Stimulated activated naive CD4-positive, alpha-beta T cell treated with Interleukin-2 at 50 U/mL for 16 hours (primary cell): ENCODE measurements at places on chromosomes 16 and 17.

DNA sequence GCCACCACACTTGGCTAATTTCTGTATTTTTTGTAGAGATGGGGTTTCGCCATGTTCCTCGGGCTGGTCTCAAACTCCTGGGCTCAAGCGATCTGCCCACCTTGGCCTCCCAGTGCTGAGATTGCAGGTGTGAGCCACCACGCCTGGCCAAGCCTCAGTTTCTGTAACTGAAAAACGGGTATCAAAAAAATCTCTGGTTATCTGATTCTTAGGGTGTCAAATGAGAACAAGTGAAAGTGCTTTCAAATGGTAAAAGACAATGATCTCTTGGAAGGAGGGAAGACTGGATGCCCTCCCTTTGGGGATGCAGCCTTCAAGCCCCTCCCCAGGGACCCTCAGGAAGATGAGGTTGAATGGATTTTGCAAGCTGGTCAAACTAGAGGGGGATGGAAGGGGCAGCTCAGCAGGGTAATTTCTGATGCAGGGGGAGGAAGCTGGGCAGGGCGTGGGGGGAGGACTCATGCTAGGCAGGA, 22.3 kb downstream of the ARHGAP23 start:
- no peak for DNase-seq

DNA sequence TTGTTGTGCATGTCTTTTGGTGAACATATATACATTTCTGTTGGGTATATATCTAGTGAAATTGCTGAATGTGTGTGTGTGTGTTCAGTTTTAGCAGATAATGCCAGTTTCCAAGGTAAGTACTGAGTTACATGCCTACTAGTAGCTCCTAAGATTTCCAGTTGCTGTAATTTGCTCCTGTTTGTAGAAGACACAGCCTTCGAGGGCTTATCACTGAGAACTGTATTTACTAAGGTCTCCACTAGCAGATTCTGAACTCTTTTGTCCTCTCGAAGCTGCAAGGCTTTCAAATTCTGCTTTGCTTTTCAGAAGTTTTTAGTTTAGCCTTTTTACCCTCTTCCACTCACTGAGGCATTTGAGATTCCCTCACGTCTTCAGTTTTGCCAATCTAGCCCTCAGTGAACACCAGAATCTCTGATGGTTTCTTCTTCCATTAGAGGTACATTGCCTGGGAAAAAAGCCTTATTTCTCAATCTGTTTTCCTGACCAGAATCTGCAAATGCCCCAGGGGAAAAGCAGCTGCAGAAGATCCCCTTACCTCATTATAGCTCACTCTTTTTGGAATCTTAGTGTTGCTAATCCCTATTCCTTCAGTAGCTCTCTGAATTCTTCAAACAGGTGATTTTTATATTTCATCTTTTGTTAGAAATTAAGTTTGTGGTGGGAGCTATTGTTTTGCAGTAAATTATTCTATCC, 52.9 kb downstream of the NF1 start:
- DNase-seq: no peak

DNA sequence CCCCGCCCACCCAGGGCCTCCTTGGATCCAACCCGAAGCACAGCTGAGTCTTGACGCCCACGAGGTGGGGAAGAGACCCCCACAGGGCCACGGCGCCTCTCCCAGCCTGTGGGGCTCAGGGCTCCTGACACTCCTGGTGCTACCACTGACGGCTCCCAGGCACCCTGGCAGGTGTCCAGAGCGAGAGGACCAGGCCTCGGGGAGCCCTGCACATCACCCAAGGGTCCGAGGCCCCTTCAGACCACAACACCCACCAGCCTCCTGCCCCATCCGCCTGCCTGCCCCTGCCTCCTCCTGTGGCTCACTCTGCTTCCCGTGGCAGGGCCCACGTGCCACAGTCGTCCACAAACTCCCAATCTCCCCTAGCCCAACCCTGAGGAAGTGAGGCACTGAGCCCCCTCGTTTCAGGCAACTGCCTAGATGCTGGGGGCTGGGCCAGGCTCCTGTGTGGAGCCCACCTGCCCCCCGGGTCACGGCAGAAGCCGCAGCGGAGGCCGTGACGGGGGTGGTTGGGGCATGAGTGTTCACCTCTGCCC, 28.3 kb upstream of the AATK start:
- no peak for DNase-seq

DNA sequence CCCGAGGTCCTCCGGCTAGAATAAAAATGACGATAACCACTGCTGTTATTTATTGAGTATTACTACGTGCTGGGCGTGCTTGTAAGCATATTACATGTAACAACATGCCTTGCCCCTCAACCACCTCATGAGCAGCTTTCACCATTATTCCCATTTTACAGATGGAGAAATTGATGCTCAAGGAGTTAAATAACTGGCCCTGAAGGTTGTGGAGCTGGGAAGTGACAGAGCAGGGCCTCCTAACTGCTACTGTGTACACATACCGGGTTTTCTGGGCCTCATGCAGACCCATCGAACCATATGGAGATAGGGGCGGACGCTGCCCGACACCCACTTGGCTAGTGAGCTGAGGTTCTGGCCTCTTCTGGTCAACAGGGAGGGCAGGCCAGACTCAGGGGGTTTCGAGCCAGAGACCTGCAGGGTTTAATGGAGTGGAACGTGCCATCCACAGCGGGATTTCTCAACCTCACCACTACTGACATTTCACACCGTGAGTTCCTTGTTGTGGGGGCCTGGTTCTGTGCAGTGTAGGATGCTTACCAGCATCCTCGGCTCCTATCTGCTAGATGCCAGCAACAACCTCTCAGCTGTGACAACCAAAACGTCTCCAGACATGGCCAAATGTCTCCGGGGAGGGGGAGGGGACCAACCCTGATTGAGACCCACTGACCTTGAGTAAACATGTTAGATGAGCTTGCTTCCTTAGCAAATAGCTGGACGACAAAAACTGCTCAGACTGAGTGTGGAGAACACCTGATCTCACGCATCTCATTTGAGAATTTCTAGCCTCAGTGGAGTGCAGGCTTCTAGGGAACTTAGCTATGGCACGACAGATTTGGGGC, 432.0 kb downstream of the SLC39A11 start:
- DNase-seq: no peak

- no peak for DNase-seq
Observed at GRCh38 chr17:17180141-17180603, 26.0 kb downstream of the PLD6 start.

GRCh38 chr17:51461578-51462004, 201.2 kb downstream of the UTP18 start:
- peak; percentile 31 for DNase-seq

- DNase-seq: no peak
Observed at GRCh38 chr16:9370061-9370491, 278.6 kb downstream of the HAPSTR1 start.

- DNase-seq: no peak
Observed at GRCh38 chr17:50053654-50053960, 2.3 kb upstream of the ITGA3 start.

DNA sequence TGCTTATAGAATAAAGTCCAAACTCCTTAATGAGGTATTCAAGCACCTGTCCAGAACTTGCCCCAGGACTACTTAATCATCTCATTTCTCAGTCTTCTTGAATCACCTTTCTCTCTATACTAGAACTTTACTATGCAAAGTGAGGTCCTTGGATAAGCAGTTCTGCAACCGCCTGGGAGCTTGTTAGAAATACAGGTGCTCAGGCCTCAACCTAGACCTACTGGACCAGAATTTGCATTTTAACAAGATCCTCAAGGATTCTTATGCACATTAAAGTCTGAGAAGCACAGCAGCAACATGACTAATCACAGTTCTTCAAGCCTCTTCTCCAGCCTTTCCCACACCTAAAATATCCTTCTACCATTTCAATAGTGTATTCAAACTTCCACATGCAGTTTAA, 61.7 kb downstream of the GRB7 start:
- no peak for DNase-seq

- DNase-seq: no peak
Observed at GRCh38 chr16:84266451-84266850, 26.6 kb upstream of the KCNG4 start.

DNA sequence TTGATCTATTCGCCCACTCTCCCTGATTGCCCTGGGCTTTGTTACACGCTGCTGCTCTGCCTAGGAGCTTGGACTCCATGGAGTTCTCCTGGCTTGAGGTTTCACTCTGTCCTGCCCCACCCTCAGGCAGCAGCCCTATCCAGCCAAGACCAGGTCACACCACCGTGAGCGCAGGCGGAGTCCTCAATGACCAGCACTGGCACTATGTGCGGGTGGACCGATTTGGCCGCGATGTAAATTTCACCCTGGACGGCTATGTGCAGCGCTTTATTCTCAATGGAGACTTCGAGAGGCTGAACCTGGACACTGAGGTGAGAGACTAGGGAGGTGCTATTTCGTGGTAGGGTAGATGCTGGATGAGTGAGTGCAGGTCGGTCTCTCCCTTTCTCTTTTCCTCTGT, 3.5 kb downstream of the CNTNAP1 start:
- DNase-seq: no peak

DNA sequence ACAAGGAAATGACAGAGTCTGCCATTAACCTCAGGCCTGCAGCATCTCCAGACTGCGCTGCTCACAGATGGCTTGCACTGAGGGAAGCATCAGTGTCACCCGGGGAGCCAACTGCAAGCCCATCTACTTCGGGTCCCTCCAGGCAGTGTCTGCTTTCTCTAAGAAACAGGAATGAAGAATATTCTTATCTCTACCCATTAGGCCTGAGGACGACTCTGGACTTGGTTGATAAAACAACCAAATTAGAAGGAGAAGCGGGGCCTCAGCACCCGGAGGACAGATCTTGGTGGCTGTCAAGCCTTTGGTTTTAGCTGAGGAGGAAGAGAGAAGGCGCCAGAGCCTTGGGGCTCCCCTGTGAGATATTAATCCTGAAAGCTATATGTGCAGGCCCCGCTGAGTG, 19.5 kb upstream of the MGAT5B start:
- DNase-seq: no peak

GRCh38 chr17:44779211-44780025, 20.6 kb downstream of the ADAM11 start:
- peak; percentile 73 for DNase-seq

GRCh38 chr17:51029568-51030463, 90.9 kb downstream of the SPAG9 start:
- DNase-seq: no peak

DNA sequence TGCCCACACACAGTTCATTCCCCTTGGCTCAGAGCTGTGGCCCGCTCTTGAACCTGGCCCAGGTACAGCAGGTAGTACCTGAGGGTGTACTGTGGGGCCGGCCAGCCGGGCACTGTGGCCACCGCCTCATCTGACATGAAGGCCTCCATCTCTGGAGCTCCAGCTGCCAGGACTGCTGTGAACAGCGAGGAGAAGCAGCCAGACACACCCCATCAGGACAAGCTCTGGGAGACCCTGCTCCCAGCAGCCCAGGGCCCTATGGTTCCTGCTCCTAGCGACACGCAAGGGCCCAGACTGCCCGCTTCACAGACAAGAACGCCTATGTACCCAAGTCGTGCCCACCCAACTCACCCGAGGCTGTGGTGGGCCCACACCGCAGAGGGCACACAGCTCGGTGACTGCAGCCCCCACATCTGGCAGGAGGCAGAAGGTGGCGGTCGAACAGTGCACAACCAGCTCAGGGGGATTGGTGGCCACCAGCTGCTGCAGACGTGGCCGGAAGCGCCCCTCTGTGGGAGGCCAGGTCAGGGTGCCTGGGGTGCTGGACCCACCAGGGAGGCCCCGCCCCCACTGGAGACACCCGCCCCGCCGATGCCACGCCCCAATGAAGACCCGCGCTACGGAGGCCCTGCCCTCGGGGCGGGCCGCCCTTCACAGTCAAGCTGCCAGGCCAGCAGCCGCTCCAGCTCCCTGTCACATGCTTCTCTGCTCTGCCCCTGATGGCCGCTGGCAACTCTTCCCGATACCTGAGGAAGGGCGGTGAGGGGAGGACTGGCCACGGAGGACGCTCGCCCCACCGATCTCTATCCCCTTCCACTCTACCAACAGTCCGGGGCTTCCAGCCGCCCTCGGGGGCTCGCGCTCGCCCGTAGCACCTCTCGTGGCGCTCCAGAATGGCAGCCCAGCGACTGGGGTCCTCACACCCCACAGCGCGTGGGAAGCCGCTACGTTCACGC, 1.1 kb upstream of the STUB1 start:
- DNase-seq: peak; percentile 35

GRCh38 chr16:21645261-21645721, 7.1 kb downstream of the IGSF6 start:
- peak; percentile 28 for DNase-seq

- no peak for DNase-seq
Observed at GRCh38 chr17:19677736-19678379, 29.3 kb downstream of the ALDH3A2 start.

DNA sequence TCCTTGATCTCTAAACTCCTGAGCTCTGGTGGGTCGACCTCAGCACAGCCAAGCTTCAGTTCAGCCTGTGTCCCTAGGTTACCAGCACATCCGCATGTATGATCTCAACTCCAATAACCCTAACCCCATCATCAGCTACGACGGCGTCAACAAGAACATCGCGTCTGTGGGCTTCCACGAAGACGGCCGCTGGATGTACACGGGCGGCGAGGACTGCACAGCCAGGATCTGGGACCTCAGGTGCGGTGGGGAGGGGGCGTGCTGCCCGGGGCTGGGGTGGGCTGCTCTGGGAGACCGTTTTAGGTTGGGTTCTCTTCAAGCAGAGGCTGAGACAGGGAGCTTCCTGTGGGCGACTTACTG, 1.1 kb downstream of the MLST8 start:
- DNase-seq: no peak

- DNase-seq: no peak
Observed at GRCh38 chr17:79848370-79848766, 9.1 kb upstream of the CBX4 start.

GRCh38 chr16:50457979-50458491, 89.2 kb upstream of the BRD7 start:
- no peak for DNase-seq

- no peak for DNase-seq
Observed at GRCh38 chr16:24731722-24732419, 2.4 kb downstream of the TNRC6A start.

- no peak for DNase-seq
Observed at GRCh38 chr16:56994311-56994710, 5.0 kb downstream of the NLRC5 start.

DNA sequence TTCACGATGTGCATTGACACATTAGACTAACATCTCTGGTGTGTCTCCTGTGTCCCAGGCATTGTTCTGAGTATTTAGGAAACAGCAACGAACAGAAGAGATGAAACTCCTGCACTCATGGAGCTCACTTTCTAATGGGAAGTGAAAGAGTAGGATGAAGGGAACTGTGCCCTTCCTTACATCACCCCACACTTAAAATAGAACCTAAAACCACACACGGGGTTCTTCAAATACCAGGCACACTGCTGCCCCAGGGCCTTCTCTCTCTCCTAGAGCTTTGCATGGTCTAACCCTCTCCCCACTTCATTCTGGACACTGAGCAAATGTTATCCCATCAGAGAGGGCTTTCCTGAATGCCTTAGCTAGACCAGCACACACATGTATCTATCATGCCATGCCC, 33.7 kb downstream of the TRIM25 start:
- no peak for DNase-seq

DNA sequence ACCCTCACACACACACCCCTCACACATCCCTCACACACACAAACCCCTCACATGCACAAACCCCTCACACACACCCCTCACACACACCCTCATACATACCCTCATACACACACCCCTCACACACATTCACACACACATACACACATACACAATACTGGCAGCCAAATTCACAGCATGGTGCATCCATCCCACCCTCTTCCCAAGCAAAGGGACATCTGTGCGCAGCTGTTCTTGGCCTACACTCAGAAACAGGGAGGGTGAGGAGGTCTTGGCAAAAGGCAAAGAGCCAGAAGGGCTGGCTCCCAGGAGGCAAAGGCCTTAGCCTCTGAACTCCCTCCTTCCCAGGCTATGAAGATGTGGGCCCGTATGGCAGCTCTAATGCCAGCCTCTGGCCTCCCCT, 23.4 kb downstream of the C17orf67 start:
- no peak for DNase-seq
